ENCODE measurements at places on chromosomes 13 and 19. TPM values are rescaled to one million over a fixed set of nuclear protein-coding genes. Genes with fewer than 3 reads are reported as not detected.

- no peak for DNase-seq
Measured at GRCh38 chr13:28983641-28984040, 163.5 kb downstream of the MTUS2 start.

- DNase-seq = no peak
Measured at GRCh38 chr19:12730064-12730463, 4.4 kb downstream of the TRIR start.

GRCh38 chr19:33809960-33810359 is 13.3 kb downstream of the KCTD15 start:
- DNase-seq = no peak

Gene ZNF582
- not detected for total RNA-seq

DNA sequence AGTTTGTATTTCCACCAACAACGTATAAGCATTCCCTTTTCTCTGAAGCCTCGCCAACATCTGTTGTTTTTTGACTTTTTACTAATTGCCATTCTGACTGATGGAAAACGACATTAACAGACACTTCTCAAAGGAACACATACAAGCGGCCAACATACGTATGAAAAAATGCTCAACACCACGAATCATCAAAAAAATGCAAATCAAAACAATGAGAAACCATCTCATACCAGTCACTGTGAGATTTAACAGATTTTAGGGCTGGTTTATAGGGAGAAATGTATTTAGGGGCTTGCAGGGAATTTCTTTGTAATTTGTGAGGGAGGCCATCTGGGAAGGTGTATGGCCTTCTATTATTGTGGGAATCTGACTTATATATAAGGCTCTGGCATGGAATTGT is 2.8 kb upstream of the DZIP1 start:
- DNase-seq = no peak
